Islet precursor cell (in vitro differentiated cells): ENCODE measurements at places on chromosomes 2 and 18.
A peak's percentile ranks its signal among the peaks of the same experiment; 100 is the strongest.

DNA sequence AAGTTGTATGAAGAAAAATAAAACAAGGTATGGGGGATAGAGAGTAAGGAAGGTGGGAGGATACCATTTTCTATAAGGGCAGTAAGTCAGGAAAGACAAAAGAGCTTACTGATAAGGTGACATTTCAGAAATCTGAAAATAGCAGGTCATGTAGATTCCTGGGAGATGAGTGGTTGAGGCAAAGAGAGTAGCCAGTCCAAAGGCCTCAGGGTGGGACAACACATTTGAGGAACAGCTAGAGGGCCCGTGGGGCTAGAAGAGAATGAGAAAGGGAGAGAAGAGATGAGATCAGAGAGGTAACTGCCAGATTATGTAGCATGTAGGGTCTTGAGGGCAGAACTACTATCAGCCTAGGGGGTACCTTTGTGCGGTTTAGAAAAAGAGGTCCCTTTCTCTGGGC is 2.9 kb downstream of the CLHC1 start:
- DNase-seq: peak; percentile 53

DNA sequence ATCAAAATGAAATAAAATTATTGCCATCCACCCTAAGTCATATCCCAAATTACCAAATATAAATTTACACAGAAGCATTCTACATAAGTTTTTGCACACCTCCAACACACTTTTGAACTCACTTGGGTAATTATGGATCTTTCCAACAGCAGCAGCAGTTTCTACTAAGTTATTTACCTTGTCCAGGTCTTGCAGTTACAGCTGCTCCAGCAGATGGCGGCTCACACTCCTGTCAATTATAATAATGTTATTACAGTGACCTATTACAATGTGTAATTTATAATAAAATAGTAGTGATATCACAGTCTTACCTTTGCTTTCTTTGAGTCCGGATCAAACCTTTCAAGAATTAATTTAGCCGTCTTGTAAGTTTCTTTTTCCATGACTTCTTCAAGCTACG is 37.9 kb downstream of the LNPK start:
- no peak for DNase-seq

- DNase-seq: no peak
These were observed 41.8 kb downstream of the NCK2 start for GRCh38 chr2:105786231-105787230.

GRCh38 chr2:98157557-98157956 is 70.6 kb downstream of the VWA3B start:
- DNase-seq: peak; percentile 61

- DNase-seq: no peak
These were observed 36.0 kb upstream of the SELENOI start for GRCh38 chr2:26309921-26310320.

- DNase-seq: no peak
These were observed 59.4 kb downstream of the SNORC start for GRCh38 chr2:232929303-232930058.

DNA sequence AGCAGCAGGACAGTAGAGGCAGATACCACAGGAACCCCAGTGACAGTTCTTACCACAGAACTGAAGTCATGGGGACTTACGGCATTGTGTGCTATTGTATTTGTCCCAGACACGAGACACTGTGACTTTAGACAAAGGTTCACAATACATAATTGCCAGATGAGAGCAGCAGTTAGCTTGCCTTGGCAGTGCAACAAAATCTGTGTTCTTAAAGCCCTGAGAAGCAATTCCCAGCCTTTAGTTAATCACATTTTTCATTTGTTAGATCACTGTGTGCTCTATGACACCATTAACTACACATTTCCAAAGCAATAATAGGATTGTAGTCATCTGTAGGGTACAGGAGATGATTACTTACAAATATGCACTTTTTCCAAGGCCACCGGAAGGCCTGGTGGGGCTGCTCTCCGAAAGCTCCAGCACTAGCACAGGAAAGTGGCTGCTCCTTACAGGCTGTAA is 97.5 kb upstream of the LDLRAD4 start:
- no peak for DNase-seq

DNA sequence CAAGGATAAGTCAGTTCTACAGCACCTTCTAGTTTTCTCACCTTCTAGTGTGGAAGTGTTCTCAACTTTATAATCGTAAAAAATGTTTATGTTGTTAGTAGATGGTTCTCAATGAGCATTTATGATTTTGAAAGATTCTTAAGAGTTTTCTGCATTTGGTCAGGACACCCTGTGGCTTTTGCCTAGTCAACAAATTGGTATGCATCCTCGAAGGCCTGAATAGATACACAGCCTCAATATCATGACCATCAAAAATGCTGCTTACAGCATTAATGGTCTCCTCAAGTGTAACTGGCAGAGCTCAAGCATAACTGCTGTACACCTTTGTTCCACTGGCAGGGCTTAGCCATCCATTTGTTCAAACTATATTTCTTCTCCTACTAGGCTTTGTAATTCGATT is 96.7 kb downstream of the CRACDL start:
- no peak for DNase-seq

GRCh38 chr2:196990092-196990491 is 63.6 kb upstream of the PGAP1 start:
- no peak for DNase-seq

DNA sequence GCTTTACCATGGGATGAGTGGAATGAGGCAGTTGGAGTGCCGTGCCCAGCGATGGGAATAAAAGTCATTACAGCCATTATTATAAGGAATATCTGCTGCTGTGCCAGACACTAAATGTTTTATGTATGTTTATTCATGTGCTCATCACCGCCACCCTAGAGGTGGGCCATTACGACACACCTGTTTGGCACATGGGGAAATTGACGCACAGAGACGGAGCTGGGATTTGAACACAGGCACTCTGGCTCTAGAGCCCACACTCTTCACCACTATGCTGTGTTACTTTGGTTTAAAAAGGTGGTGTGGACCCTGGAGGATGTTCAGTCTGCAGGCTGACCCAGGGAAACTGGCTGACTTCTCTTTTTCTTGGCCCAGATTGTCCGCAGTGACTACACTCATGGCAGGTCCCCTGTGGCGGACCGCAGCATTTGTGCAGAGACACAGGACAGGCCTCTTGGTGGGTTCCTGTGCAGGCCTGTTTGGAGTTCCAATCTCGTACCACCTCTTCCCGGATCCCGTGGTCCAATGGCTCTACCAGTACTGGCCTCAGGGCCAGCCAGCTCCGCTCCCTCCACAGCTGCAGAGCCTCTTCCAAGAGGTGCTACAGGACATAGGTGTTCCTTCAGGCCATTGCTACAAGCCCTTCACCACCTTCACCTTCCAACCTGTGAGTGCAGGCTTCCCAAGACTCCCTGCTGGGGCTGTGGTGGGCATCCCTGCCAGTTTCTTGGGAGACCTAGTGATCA is 1.6 kb downstream of the TMEM177 start:
- no peak for DNase-seq

GRCh38 chr2:47058003-47058931 is 96.8 kb downstream of the STPG4 start:
- DNase-seq: no peak

DNA sequence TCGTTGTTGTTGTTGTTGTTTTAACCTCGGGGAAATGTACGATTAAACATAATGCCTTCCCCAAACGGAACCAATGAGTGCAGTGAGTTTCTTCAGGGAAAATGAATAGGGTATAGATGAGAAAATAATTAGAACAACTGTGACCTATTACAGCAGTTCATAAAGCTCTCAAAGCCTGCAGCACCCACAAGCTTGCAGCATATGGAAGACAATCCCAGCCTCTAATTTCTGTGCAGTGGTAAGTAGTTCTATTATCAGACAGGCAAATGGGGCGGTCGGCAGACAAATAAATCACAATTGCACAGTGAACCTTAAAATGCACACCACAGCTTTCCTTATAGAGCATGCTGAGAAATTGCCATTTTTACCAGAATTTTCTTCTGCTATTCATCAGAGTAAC is 159.5 kb downstream of the MYT1L start:
- no peak for DNase-seq

DNA sequence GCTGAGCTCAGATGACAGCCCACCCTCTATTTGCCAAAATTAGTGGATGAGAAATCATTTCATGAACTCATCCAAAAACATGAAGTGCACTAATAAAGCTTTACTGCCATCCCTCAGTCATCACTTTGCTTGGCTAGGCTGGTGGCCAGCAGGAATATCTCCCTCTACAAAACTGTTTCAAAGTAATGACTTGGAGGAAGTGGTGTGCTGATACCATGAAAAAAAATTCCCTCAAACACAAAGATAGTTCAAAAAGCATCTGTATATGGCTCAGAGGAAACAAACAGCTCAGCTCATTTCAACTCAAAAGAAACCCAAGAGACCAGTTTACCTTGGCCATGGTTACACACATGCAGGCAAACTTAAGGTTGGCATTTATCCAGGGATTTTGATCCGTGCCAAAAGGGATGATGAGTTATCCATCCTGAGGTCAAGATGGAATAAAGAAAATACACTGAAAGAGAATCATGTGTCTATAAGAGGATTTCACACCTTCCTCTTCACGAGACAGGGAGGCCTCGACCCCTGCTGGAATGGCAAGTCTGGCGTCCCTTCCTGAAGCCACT is 18.4 kb upstream of the WIPF1 start:
- DNase-seq: no peak

GRCh38 chr2:240962300-240963064 is 35.9 kb upstream of the SNED1 start:
- peak; percentile 46 for DNase-seq

GRCh38 chr2:2024751-2025481 is 280.6 kb upstream of the PXDN start:
- no peak for DNase-seq

GRCh38 chr18:58267493-58267892 is 223.5 kb downstream of the NEDD4L start:
- no peak for DNase-seq

DNA sequence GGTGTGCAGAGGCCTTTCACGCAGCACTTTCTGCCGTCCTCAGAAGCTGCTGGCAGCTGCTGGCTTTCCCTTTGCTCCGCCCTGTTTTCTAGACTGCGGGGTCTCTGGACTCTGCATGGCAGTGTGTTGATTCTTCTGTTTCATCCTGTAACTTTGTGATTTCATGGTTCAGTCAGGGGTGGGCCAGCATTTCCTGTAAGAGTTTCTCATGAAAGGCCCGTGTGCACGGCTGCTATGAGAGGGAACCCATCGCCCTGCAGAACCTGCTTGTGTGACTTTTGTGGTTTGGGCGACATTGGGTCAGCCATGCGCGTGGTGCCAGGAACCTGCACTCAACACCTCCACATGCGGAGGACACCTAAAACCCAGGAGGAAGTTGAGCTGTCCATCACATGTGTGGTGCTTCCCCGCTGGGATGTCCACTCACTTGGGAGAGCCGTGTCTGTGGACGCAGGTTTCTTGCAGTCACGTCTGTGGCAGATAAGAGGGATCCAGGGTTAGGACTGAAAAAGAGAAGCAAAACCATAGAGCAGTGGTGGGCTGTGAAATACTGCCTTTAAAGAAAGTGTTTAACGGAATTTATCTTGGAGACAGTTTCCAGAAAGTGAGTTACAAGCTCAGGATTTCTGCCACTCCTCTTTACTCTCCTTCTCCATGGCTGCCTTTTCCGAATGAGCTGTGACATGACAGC is 167.3 kb upstream of the ALKAL2 start:
- DNase-seq: no peak

DNA sequence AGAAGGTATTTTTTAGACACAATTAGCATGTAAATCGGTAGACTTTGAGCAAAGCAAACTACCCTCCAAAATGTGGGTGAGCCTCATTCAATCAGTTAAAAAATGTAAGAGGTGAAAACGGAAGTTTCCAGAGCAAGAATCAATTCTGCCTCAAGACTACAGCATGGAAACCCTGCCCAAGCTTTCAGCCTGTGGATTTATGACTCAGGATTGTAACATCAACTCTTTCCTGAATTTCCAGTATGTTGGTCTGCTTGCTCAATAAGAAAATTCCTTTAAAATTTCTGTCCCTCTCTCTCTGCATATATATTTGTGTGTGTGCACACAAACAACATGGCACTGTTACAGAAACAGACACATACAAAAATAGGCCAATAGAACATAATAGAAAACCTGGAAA is 228.6 kb upstream of the DOK6 start:
- DNase-seq: no peak

DNA sequence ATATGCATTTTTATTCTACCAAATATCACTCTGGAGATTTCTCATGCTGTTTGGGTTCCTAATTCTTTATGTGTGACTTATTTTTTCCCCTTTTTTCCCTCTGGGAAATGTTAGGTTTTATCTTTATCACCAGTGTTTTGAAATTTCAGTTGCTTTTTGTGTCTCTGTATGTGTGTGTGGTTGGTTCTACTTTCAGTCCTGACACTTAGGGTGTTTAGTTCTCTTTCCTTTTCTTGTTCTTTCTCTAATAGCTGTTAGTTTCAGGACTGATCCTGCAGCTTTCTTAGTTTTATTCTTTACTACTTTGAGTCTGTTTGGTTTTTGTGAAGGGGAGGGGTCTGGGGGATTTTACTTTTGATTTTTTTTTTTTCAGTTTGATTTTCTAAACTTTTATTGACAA is 23.1 kb downstream of the PPM1B start:
- no peak for DNase-seq

GRCh38 chr2:99468155-99468554 is 21.7 kb downstream of the REV1 start:
- no peak for DNase-seq

DNA sequence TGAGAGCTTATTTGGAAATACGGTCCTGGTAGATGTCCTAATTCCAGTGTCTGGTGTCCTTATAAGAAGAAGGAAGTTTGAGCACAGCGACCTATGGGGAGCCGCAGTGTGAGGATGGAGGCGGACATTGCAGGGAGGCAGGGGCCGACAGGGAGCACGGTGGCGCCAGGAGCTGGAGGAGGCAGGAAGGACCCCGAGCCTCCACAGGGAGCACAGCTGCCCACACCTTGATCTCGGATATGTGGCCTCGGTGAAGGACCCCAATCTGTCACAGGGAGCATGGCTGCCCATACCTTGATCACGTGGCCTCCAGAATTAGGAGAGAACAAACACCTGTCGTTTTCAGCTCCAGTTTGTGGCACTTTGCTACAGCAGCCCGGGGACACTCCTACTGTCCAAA is 461.6 kb upstream of the SALL3 start:
- DNase-seq: peak; percentile 29

DNA sequence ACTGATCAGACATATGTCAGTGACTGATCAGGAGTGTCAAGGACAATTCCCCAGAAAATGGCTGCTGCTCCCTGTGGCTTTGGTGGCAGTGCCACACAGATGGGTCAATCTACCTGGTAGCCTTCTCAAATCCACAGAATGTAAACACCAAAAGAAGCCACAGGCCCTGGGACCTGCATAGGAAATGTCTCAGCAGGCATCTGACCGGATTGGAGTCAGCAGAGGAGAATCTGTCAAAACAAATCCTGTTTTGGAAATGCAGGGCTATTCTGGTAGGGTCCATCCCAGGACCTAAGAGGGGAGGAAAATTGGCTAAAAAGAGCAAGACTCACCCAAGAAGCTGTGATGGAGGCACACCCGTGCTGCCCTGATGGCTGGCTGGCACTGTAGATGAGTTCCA is 189.7 kb downstream of the TMEM247 start:
- DNase-seq: no peak

- DNase-seq: no peak
These were observed 50.7 kb downstream of the ODC1 start for GRCh38 chr2:10397297-10397875.
